Dermis lymphatic vessel endothelial cell (primary cell): ENCODE measurements at places on chromosomes 4 and X. TPM values are rescaled to one million over a fixed set of nuclear protein-coding genes. Genes with fewer than 3 reads are reported as not detected.

The DIPK2B gene
- 55.9 and 62.7 TPM in 2 replicates for total RNA-seq

The PLAC1 gene
- not detected in 2 replicates for total RNA-seq

The TBC1D9 gene
- total RNA-seq: 47.0 and 51.6 TPM in 2 replicates

The SLC10A3 gene
- total RNA-seq: 9.0 and 12.9 TPM in 2 replicates

The IL3RA gene
- 9.0 and 48.7 TPM in 2 replicates for total RNA-seq

The OTC gene
- total RNA-seq: 0.17 and 0.22 TPM in 2 replicates

The CTAG1B gene
- total RNA-seq: not detected in 2 replicates

The ETDA gene
- total RNA-seq: not detected in 2 replicates

The KIAA1210 gene
- not detected in 2 replicates for total RNA-seq

The FOXR2 gene
- not detected in 2 replicates for total RNA-seq

The FGB gene
- total RNA-seq: not detected in 2 replicates

The BMX gene
- 82.4 and 132 TPM in 2 replicates for total RNA-seq

The ARHGAP36 gene
- not detected in 2 replicates for total RNA-seq

The ETDB gene
- total RNA-seq: not detected in 2 replicates
